ENCODE measurements at places on chromosomes 1 and 21.

GRCh38 chr1:173527151-173527826, 50.2 kb downstream of the PRDX6 start:
- peak; percentile 3 for DNase-seq

DNA sequence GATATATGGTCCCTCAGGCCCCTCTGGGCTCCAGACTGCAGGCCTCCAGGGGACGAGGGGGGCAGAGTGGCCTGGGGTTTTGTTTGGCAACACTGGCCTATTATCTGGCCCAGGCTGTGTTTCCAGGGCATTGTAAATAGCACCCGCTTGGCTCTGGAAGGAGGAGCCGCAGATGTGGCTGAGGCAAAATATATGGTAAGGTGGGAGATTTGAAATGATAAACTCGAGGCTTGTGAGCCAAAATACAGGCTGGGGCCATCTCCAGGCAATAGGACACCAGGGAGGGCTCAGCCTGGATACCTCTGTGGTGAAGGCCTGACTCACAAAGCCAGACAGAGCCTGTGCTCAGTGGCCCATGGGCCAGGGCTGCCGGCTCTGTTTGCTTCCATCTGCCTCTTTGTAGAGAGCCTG, 14.0 kb downstream of the NAV1 start:
- DNase-seq, result peak; percentile 78

DNA sequence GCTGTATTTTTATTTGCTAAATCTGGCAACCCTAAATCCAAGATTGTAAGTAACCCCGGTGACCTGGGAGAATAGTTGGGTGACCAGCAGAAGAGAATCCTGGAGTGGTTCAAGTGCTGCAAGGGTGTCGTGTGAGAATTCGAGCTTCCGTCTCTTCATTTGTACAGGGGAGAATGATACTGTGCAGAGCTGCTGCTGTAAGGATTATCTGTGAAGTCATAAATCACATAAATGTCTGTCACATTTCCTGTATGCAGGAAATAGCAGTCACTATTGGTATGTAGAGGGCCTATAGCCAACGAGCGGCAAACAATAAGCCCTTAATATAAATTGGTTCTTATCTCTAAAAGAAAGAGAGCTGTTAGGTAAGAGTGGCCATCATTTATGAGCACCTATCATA, 90.7 kb downstream of the ATP1A1 start:
- no peak for DNase-seq

DNA sequence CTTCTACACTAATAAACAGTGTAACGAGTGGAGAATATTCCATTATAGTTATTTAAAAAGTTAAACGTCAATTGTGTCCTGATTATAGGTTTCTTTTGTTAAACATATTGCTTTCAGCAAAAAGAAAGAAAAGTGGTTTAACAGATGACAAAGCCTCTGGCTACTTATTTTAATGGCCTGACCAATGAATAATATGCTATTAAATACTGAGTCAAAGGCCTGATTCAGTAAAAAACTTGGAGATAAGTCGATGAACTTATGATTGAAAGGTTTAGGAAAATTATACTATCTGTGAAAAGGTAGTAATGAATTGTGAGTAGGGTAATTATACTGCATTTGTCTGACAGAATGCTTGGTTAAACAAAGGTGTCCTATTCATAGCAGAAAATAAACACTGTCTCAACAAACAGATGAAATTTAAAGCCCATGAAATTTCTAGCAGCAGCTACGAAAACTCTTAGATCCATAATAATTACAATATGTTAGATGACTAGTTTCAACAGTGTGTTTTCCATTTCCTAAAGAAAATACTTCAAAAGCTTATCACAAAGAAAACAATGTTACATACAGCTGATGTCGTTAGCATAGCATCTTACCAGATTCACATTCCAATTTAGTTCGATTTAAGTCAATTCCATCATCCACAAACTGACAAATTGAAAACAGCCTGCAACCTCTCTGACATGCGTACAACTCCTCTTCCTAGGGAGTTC, 6.2 kb downstream of the TMEM59 start:
- peak; percentile 32 for DNase-seq

DNA sequence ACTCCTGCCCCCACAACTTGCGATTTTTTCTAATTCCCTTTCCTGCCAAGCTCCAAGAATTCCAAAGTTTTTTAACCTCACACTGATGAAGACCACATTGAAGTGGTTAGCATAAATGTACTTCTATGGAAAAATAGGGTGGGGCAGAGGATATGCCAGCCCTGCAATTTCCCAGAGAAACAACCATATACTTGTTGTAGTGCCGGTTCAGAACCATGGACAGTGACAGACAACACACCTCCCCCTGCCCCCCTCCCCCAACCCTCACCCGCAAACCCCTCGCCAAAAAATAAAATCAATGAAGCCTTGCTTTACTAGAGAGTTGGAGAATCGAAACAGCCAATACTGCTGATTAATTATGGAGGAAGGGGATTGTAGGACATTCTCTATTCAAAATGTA, 109.5 kb upstream of the GRIK3 start:
- DNase-seq, result no peak

DNA sequence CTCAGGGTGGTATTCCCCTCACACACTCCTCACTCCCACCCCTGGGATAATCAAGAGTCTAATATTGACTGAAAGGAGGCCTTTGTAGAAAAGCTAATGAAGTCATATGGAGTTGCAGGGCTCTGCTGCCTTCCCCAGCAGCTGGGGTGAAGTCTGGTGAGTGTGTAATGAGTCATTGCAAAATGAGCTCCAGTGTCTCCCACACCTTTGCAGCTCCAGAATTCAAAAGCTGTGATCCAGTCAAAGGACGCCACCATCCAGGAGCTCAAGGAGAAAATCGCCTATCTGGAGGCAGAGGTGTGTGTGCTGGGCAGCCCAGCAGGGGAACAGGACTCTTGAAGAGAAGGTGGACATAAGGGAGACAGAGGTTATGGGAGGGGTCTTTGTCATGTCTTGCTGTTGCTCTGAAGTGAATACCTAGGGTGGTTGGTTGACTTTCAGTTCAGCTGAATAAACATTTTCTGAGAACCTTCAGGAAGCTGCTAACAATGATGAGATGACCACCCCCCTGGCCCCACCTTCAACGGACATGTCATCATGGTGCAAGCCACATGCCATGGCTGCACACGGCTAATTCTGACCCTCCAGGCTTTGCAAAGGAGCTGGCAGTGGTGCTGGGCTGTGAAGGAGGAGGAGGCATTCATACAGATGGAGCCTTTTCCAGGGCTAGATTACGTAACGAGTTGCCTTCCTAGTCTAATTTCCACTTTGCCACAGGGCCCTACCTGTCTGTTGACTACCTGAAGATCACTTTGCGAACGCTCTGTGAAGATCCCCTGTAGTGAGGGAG, 32.2 kb upstream of the SNX27 start:
- peak; percentile 37 for DNase-seq

DNA sequence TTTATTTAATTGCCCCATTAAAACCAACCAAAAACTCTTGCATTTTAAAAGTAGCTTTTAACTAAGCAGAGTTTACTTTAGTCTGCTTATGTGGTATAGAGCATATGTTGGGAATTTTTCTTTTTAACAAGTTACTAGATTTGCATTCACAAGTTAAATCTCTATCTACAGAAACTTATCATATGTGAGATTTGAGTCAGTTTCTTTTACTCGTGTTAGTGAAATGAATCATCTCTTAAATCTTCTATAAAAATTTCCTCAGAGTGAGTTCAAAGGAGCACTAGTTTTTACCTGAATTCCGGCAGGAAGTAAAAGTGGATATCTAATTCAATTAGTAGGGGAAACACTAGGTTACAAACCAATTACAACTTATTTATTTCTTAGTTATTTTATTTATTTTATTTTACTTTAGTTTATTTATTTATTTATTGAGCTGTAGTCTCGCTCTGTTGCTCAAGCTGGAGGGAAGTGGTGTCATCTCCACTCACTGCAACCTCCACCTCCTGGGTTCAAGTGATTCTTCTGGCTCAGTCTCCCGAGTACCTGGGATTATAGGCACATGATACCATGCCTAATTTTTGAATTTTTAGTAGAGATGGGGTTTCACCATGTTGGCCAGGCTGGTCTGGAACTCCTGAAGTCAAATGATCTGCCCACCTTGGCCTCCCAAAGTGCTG, 1609.6 kb upstream of the B3GALT2 start:
- no peak for DNase-seq

DNA sequence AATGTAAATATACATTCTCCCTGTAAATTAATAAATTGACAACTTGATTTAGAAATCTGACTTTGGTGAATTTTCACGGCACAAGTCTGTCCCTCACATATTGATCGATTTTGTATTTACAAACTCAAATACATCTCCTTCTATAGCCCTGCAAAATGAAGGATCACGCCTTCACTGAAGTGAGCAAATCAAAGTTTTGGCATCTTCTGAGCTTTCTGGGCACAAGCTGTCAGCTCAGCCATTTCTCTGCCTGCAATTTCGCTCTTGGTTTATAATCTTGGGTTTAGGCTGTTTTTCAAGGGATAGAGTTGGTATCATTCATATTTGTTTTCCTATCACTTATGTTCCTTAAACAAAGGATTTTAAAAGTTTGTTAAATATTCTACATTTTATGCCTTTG, 25.8 kb downstream of the ANP32E start:
- no peak for DNase-seq
